Ammon's horn (tissue), 1 donor: ENCODE measurements at places on chromosomes 16 and 17.

DNA sequence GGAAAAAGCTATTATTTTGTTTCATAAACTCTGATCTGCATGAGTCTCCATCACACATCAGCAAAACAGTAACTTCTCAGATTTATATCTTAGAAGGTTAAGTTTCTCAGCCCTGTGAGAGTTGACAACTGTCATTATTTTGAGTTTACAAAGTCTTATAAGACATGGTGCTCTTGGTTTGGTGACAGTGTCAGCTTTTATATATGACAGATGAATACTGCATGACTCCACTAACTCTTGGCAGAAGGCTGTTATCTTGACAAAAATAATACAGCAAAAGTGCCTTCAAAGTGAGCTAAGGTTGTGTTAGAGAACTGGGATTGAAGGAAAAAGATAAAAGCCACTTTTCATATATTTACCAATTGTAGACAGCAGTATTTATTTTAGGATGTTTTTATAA is 528.4 kb upstream of the SOX9 start:
- no peak for DNase-seq

DNA sequence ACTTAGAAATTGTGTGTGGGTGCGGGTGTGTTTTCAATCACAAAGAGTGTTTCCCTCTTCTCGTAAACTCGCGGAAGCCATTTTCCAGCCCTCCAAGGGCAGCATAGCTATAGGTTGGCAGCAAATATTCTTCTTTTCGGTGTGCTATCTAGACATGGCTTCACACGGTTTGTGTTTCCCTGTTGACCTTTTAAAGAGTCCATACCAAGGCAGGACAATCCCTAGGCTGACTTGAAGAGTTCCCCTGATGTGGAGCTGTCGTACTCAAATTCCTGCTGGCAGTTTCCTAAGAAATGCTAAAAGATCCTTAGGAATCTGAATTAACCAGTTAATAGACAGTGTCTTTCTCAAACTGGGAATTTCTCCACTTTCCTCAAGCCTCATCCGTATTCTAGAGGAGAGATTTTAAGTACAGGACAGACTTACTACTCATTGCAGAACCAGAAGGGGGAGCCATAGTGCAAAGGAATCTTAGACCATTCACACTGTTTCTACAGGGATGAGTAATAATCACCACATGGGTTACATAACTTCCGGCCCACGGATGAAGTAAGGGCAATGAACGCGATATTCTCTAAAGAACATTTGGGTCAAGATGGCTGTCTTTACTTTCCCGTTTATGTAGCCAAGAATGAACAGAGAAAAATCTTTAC is 288.6 kb upstream of the ELAC2 start:
- DNase-seq: no peak

GRCh38 chr16:2238838-2239675 is 2.8 kb downstream of the DNASE1L2 start:
- no peak for DNase-seq

- DNase-seq: no peak
Measured at GRCh38 chr17:30588798-30589247, 111.6 kb downstream of the GOSR1 start.

DNA sequence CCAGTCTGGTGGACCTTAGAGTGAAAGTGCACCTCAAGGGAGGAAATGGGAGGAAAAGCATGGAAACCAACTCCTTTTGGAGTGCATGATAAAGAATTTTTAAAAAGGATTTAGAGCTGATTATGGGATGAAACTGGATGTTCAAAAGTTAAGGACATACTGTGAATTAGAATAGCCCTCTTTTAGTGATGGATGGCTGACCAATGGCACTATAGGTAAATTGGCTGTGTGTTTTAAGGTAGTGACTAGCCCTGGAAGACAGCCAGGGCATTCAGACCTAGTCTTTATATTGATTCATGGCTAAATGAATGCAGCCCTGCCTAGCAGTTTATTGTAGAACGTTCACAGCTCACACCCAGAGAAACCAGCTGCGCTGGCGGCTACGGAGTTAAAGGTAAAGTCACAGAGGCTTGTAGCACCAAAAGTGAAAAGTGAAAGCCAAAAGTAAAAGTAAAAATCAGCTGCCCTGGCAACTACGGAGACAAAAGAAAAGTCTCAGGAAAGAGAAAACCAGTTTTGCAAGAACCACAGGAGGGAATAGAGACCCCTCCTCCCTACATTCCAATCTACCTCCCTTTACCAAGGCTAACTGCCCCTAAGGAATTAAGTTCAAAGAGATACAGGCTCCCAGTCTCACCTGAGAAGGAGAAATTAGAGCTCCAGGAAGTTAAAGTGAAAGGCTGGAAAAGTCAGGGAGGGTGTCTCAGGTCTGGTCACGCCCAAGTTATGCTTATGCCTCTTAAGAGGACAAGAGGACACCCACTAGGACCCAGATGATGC is 21.8 kb downstream of the ACSM1 start:
- no peak for DNase-seq

DNA sequence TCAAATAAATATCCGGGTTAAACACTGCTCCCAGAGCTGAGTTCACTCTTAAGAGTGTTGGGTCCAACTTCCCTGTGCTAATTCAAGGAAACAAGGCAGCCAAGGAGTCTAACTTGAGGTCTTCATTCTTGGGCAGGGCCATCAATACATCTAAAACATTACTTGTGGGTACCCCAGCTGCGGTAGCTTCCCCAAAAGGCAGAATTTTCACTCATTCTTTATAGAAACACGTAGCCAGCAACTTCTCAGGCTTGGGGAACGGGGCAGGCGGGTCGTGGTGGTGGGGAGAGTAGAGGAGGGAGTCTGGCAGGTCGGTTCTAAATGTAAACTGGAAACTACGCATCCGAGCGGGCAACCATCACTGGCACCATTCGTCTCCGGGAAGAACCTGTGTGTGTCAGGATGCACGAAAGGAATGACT is 666 bp upstream of the METTL9 start:
- no peak for DNase-seq

DNA sequence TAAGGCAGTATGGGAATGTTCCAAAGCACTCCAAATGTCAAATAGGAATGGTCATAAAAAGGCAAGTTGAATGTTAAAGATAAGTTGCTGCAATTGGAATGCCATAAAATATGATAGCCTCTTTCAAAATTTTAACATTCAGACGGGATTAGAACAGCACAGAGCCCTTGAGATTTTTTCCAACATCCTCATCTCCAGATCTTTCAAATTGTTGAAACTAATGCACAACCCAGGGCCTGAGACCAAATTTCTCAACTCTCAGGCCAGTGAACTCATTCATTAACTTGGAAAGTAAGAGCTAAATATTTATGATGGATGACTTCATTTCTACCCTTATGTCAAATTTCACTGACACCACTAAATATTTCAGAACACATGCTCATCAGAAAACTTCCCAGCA is 346.5 kb upstream of the XYLT1 start:
- no peak for DNase-seq

DNA sequence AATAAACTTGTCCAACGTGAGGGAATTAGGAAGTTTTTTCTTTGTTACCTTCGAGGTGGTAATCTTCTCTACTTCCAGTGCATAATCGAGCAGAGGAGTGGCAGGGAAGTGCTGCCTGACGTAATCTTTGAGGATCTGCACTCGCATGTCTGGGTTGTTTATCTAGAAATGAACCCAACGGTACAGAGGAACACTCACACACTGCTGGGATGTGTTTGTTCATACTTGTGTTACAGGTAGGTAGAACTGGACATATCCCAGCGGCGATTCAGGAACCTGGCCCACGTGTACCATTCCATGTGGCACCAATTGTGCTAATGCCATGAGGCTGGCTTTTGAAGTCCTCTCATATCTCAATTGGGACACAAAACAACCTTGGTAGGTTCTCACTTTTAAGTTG is 4.2 kb upstream of the KLHL11 start:
- no peak for DNase-seq

DNA sequence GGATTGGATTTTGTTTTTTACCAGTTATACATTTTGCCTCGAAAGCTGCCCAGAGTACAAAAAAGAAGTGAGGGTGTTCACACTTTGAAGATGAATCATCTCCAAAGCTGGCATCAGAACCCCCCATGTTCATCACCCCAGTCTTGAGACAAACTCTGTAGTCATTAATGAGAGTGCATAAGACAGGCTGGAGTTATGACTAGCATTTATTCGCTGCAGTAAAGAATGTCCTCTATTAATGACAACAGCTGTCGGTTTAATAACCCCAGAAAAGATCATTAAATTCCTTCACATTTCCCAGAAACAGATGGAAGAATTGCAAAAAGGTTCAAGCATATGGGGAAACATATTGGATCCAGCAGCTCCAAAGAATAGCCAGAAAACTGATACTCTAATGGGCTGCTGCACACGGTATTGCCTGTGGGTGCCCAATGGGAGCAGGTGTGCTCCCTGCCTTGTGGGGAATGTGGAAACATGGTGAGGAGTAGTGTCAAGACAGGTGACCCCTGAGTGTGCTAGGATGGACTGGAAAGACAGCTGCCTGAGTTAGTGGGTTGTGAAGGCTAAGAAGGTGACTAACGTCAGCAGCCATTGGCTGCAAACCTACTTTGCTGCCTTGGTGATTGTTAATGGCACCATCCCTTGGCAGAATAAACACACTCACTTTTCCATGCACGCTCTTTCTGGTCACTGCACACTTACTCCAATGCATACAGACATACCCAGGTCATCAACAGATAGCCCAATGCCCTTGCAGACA is 81.9 kb downstream of the AIPL1 start:
- DNase-seq: no peak

DNA sequence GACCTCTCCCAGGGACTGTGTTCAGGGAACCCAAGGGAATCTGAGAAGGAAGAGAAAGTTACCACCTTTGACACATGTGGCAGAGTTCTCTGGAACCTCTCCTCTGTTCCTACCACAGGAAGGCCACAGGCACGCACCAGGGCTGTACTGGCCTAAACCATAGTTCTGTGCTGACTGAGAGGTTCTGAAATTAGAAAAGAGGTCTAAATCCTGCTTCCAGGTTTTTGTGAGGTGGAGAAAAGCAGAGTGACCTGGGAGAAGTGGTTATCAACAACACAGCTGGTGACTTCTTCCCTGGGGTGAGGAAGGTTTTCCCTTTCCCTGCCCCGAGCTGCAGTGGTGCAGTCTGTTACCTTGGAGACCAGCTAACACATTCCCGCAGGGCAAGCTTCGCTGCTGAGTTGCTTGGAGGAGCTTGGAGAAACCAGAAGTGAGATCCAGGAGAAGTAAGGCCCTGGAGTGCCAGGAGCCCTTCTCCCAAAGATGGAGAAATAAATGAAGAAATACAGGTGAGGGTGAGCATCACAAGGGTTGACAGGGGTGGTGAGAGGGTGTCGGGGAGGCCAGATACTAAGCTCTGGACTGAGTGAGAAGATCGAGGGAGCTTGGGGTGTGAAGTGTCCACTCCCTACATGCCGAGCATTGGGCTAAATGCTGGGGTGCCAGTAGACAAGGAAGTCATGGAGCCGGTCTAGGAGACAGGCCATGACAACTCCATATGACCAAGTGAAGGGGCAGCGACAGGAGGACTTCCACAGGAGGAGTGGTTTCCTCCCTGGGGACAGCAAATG is at the start of gene VWA3A:
VWA3A (plus strand) TSS at position 399 of the 791 bp plus-strand sequence; CDS start at position 496, 97 bp downstream.
- peak; percentile 55 for DNase-seq

DNA sequence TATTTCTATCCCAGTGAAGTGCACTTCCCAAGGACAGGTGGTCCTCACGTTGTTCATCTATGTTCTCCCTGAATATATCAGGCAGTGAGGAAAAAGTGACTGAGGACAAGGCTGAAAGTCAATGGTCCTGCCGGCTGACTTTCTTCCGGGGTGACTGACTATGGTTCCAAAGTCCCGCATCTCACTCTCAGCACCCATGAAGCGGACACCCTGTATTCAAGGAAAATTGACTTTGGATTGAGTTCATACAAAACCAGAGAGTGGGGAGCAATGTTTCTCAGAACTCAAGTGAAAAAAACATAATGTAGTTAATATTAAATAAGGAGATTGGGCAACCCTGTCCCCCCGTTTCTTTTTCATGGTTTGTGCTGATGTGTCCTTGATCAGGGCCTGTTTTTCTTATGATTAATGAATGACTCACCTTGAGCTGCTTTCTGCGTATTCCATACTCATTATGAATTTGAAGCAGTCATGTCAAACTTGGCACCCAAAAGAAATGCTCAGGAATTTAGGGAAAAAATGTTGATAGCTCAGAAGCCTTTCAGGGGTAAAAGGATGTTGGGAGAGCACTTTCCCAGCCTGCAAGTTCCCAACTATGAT is 184.0 kb downstream of the CYLD start:
- no peak for DNase-seq

GRCh38 chr17:2964831-2965230 is 98.6 kb downstream of the OR1D5 start:
- DNase-seq: no peak
